ENCODE measurements at places on chromosomes 7 and 10.

GRCh38 chr7:6435486-6436384 is 12.0 kb downstream of the DAGLB start:
- peak; percentile 70 for DNase-seq

DNA sequence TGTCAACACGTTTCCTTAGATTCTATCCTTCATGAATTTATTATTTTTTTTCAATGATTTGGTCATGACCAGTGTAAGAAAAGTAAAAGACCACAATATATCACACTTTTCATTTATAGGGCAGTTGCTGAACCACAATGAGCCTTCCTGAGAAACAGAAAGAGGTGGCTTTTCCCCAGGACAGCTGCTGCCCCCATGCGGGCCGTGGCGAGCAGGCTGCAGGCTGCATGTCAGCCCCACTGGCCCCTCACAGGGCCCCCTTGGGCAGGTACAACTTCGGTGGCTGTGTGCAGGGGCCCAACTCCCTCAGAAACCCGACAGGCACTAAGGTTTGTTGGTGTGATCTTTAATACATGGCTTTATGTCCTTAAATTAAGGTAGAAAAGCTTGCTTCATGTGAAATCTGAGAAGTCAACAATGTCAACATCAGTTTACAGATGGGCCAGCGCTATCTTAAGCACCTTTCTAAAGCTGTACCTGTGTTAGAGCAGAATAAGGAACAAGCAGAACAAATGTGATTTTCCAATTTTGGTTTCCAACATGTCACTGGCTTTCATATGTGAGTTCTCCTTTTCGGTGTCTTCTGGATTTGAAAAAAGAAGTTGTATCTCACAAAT is 10.6 kb downstream of the BEND7 start:
- no peak for DNase-seq

GRCh38 chr10:111030042-111030750 is 46.6 kb upstream of the ADRA2A start:
- no peak for DNase-seq

DNA sequence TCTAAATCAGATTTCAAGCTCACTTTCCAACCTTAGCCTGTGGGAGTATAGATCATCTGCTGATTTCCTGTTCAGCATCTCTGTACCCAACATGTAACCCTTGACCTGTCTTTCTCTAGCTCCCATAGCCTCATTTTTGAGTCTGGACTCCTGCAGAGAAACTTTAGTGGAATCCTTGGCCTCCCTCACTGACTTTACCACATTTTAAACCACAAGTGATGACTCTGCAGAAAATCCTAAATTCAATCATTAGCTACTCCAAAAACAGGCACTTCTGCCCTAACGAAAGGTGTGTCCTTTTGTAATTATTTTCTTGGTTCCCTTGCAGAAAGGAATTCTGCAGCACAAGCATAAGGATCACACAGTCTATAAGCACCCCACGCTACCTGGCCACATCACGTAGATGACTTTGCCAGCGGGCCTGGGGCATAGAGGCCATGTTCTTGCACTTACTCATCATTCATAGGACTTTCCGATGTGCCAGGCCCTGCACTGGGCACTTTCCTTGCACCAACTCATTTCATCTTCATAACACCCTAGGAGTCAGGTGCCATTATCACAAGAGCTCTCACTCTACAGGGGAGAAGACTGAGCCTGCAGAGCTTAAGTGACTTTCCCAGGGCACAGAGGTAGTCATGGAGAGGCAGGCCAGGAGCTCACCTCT is 57.2 kb upstream of the OPALIN start:
- DNase-seq, result no peak

DNA sequence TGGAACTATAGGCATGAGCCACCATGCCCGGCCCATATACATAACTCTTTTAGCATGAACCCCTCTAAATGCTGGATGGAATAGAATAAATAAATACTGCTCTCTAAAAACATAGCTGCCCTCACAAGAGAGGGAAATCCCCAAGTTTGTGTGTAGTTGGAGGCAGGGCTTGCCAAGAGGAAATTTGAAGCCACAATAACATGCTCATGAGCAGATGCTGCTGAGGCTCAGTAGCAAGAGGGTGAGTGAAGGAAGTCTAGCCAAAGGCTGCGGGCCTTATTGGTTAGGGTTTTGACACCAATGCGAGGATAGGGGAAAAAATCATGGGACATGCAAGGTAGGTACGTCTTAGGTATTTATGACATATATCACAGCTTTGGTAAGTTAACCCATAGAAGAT is 17.3 kb downstream of the TPK1 start:
- no peak for DNase-seq
